ENCODE measurements at places on chromosomes 13 and 19.

- no peak for DNase-seq
These were observed 66.8 kb downstream of the STK24 start for GRCh38 chr13:98510156-98510509.

DNA sequence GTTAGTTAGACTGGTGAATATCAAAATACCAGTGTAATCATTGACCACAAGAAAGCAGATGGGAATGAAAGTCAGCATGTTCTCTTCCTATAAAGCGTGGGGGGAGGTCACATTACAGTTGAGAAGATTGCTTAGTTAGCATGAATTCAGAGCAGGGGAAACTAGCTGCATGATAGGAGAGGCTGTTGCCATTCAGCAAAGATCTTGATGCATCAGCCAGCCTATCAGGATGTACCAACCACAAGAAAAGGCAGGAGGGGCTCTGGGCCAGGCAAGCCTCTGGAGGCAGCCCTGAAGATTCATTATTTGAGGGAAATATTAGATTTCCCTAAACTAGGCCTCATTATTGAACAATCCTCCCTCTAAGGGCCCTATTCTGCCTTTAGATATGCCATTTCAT is 5.0 kb upstream of the MTMR6 start:
- DNase-seq, result no peak

DNA sequence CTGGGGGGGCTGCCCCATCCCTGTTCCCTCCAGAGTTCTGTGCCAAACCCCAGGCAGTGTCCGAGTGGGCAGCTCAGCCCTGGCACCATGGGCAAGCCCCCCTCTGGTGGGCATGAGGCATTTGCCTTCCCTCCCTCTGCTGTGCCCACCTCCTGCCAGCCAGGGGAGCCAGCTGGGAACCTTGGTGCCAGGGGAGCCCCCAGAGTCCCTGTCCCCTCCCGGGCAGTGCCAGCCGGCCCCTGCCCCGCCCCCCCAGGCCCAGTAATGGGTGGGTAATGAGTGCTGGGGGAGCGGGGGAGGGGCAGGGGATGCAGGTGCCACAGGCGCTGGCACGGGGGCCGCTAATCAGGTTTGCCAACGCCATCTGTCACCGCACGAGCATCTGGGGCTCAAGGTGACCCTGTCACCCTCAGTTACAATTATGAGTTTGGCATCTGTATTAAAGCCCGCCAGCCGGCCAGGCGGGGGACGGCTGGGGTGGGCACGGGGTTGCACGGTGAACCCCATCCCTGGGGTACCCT is 5.9 kb downstream of the DAND5 start:
- no peak for DNase-seq

- no peak for DNase-seq
These were observed 151.1 kb downstream of the KATNAL1 start for GRCh38 chr13:30156270-30156669.

- no peak for DNase-seq
These were observed 41.0 kb upstream of the CNMD start for GRCh38 chr13:52780611-52781010.

DNA sequence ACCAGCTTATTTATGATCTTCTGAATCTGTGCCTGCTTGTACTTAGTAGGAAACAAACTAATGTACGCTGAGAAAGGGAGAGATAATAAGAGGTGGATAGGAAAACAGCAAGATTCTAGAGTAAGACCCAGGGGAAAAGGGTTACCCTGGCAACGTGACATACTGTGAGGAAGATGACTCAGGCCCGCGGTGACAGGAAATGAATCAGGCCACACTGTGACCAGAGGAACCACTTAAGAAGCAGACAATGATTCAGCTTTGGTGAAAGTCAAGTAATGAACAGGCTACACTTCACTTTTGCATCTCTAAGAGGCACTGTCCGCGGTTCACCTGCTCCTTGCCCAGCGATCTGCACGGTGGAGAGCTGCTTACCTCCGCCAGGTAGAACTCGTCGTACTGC is 158.2 kb downstream of the NALCN start:
- peak; percentile 59 for DNase-seq

DNA sequence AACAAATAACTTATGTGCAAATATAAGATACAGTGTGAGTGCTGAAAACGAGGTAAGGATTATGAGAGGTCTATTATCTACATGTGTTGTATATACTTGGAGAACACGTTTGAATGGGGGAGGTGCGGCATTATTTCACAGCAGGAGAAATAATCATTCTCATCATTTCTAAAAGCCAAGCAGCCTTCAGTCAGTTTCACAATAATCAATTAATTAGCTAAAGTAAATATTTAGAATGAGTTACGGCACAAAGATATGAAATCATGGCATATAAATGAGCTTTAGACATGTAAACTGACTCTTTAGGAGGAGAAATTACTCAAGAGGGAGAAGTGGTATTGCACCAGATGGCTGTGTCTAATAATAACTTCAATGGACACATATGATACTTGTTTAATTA is 366.6 kb downstream of the DNAJC15 start:
- DNase-seq, result no peak

- DNase-seq, result no peak
These were observed 1.4 kb downstream of the KCTD15 start for GRCh38 chr19:33797802-33798671.

GRCh38 chr13:30829145-30829832 is 76.8 kb upstream of the MEDAG start:
- no peak for DNase-seq

DNA sequence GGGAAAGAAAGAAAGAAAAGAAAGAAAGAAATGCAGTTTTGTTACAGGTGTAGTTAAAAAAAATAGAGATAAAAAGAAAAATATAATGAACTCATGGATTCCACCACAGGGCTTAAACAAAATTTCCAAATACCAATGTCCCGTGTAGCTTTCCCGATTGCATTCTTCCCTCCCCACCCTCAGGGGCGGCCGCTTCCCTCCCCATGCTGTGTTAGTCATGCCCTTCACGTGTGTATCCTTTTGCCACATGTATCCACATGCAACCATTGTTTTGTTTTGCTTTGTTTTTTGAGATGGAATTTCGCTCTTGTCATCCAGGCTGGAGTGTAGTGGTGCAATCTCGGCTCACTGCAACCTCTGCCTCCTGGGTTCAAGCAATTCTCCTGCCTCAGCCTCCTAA is 3.6 kb upstream of the KMT5C start:
- no peak for DNase-seq

GRCh38 chr13:109275852-109276251 is 510.5 kb downstream of the IRS2 start:
- DNase-seq, result no peak

- no peak for DNase-seq
These were observed 51.2 kb downstream of the COLGALT1 start for GRCh38 chr19:17606590-17607185.

DNA sequence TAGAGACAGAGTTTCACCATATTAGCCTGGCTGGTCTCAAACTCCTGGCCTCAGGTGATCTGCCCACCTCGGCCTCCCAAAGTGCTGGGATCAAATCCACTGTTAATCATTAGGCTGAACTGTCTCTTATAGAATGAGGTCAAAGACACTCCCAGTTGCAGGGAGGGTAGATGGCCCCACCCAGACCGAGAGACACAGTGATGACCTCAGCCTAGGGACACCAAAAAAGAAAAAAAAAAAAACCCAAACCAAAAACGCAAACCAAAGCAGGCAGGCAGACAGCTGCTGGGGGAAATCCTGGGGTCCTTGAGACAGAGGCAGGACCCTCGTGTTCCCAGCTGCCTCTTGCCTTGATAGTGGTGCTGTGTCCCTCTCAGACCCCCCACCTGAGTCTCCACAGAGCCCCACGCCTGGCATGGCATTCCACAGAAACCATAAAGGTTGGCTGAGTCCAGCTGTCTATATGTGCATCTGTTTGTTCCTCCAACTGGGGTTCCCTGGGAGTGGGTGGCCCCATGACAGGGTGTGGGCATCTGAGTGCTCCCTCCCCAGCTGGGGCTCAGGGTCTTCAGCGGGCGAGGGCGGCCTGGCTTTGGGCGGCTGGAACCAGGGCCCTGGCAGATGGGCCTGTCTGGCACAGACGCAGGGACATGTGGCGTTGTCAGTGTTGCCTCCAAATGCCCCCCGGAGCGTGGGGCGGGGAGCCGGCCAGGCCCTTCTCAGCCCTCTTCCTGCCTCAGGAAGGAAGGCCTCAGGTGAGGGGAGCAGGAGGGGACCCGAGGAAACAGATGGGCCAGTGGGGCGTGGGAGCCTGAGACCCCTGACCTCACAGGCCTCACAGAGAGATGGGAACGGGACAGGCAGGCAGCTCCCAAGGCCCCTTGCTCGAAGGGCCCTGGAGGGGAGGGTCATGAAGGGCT is 5.2 kb downstream of the DAND5 start:
- no peak for DNase-seq

DNA sequence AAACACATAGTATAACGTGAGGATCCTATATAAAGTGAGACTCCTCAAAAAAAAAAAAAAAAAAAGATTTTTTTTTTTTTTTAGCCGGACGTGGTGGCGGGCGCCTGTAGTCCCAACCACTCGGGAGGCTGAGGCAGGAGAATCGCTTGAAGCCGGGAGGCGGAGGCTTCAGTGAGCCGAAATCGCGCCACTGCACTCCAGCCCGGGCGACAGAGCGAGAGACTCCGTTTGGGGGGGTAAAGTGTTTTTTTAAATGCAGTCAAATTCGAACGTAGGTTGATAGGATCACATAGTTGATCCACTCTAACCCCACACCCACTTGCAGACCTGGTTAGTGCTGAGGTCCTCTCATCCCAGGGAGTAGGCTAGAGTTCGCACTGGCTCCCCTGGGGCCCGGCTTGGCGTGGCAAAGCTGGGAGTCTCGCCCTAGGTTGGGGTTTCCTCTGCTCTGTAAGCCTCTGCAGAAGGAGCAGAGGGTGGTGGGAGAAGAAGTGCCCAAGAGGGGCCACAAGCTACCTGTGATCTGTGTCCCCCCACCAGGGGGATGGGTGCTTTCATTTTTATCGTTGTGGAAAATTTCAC is 6.5 kb downstream of the RNF225 start:
- DNase-seq, result no peak

Data from stimulated activated CD4-positive, alpha-beta T cell treated with anti-CD3 and anti-CD28 coated beads, Interleukin-15, amount 100 ng/mL, for 48 hours (primary cell).